ENCODE measurements at places on chromosomes 16 and 17.

DNA sequence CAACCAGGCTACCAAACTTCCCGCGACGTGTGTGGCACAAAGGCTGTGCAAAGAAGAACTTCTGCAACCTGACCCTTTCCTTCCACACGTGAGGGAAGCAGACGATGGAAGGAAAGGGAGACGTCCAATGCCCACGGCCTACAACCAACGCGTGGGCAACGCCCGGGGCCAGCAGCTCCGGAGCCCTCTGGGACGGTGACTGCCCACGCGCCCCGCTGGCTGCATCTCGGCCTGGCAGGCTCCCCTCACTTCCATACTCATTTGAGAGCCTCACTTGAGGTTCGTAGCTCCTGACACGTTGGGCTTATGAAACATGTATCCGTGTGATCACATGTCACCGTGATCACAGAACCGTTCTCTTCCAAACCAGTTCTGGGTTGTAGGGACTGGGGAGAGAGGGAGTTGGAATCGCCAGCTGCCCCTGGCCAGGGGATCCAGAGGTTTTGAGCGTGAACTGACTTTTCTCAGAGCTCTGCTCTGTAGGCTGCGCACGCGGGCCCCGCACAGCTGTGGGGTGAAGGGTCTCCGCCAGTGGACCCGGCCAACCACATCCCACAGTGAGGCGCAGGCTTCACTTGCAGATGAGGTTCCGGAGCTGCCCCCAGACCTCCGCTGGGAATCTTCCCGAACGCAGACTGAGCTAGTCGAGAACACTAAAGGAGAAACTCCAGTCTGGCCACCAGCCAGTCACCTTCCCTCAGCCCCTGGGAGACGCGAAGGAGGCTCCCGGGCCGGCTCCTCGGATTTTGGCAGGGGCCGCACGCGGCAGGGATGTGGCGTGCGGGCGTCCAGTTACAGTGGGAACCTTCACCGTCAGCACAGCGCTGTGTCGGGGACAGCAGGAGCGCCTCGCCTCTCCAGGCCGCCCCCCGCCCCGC lies 1.0 kb downstream of the LMF1 start:
- DNase-seq, result peak; percentile 18

DNA sequence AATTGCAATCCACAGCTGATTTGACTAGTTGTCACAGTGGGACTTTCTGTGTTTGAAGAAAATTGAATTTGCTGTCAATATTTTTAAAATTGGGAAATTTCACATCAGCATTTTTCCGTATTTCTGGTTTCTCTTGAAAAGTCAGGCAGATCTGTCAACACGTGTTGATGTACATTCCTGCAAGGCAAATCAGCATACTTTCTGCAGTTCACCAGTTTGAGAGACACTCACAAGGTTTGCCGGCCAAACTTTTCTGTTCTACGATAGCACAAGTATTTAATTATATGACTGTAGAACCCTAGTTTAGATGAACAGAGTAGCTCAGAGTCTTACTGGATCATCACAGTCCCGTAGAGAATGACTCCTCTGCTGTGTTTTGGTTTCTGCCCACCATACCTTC lies 102.0 kb downstream of the ADAMTS18 start:
- no peak for DNase-seq

- DNase-seq, result no peak
These were observed 65.9 kb downstream of the METRNL start for GRCh38 chr17:83145358-83145738.

- peak; percentile 93 for DNase-seq
These were observed 18.7 kb downstream of the HMOX2 start for GRCh38 chr16:4494746-4495490.

GRCh38 chr17:75093548-75094158 lies 5.9 kb downstream of the SLC16A5 start:
- no peak for DNase-seq

GRCh38 chr17:46108550-46109110 lies 84.6 kb downstream of the KANSL1 start:
- DNase-seq, result no peak

DNA sequence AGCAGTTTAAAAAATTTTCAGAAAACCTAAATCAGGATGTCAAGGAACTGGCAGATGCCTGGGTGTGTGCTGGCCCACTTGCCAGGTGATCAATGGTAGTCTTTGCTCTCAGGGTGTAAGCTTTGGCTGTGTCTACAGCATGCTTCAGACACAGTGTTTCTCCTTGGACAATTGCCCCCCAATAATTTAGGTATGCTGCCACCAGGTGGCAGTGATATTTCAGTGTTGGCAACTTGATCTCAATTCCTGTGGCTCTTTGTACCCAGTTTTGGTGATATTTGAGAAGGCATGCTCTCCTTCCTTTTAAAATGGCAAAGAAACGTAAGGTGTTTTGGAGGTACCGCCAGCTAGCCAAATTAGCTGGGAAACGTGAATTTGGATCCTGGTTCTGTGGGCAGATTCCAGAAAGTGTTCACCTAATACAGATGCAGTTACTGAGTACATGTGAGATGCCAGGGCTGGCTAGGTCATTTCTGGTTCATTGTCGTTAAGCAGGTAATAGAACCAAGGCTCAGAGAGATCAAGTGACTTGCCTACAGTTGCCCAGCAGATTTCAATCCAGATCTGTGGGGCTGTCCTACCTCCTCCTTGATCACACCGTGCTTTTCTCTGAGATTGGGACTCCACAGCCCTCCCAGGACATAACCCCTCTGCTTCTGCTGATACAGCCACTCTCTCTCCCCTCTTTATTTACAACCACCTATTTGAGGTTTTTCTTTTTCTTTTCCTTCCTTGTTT lies 155.6 kb upstream of the PLCG2 start:
- DNase-seq, result peak; percentile 67

DNA sequence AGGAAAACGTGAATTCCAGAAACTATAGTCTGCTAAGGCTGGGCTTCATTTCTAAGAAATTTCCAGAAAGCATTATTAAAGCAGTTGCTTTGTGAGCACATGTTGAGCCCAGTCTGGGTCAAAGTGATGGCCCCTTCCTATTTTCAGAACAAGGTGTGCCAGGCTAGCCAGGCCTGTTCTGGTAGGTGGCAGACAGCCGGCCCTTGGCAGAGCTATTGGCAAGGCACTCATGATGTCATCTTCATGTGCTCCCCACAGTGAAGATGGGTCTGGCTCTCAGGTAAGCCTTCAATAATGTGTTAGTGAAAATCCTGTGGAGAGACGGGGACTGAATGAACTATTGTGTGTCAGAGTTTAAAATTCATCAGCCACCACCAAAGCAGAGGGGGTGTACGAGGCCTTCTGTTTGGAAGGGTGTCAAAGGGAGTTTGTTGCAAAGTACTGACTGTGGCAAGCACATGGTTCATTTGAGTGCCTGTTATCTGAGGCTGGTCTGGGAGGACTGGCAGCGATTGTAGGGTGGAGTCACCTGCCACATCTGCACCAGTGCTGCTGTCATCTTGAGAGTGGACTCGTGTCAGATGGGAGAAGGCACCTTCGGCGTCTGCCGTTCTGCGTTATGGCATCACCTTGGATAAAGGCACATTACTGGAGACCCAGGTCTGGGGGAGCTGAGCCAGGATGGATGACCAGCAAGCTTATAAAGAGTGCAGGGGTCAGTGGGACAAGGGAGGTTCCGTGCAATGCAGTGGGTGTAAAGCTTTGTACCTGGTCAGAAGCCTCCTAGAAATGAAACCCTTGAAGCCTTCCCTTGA lies 43.4 kb downstream of the KSR1 start:
- no peak for DNase-seq

- DNase-seq, result no peak
These were observed 21.5 kb upstream of the KCNJ16 start for GRCh38 chr17:70053241-70054234.

- peak; percentile 76 for DNase-seq
These were observed 40.4 kb upstream of the NDRG4 start for GRCh38 chr16:58459344-58460218.

- DNase-seq, result no peak
These were observed 5.4 kb downstream of the MYO1C start for GRCh38 chr17:1486802-1487695.

GRCh38 chr17:38556239-38556638 lies 49.5 kb downstream of the SRCIN1 start:
- no peak for DNase-seq

GRCh38 chr16:24007391-24007790 lies 171.6 kb downstream of the PRKCB start:
- DNase-seq, result no peak

DNA sequence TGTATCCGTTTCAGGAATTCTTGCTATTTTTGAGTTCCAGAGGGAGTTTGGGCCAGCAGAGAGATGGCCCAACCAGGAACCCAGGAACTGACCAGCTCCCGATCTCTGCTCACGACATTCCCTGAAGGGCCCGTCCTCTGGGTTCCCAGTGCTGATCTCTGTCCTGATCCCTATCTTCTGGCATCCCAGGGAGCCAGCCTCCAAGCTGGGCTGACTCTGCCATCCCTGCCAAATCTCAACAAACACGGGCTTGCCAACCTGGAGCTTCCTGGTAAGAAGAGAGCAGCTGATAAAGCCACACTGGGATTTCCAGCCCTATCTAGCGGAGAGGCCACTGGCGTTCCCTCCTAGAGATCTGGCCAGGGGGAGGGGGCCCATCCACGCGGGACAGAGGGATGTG lies 16.2 kb downstream of the GPRC5B start:
- no peak for DNase-seq

DNA sequence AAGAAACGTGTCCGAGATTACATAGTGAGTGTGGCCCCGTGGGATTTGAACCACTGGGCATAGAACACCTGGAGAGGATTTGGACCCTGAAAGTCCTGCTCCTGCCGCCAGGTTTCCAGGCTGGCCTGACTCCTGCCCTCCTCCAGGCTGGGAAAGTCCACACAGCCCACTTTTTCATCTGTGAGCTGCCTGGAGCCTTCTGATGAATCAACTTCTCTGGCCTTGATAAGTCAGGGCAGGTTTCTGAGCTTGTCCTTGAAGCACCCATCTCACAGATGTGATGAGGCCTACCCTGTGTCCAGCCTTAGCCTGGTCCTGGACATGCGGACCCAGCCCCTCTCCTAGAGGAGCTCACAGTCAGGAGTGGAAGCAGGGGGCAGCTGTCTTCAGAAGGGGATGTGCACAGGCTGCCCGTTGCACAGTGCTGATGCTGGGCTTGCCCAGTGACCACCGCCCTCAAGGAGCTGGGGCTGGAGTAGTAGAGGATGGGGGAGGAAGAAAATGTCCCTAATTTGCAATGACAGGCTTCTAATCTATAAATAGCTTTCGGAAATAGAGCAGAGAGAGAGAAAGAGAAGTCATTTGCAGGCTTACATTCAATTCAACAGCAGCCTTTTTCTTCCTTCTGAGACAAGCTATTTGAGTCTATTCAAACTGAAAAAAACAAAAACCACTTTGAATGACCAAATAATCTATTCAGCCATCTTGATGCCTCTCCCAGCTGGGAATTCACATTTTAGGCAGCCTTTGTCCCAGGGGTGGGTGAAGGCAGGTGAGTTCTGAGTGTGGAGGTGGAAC lies 73.5 kb upstream of the DNAJA2 start:
- no peak for DNase-seq

GRCh38 chr16:77899416-77899815 lies 111.1 kb downstream of the VAT1L start:
- DNase-seq, result no peak

DNA sequence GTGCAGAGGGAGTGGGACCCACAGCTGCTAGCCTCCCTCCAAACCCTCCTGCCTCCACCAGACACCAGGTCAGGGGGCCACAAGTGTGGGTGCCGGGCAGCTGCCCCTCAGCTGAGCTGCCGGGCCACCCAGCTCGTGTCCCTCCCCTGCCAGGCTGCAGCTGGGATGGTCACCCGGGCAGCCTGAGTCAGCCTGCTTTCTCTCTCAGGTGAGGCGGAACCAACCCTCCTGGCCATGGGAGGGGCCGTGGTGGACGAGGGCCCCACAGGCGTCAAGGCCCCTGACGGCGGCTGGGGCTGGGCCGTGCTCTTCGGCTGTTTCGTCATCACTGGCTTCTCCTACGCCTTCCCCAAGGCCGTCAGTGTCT lies 6.9 kb downstream of the SLC16A3 start:
- DNase-seq, result peak; percentile 27

DNA sequence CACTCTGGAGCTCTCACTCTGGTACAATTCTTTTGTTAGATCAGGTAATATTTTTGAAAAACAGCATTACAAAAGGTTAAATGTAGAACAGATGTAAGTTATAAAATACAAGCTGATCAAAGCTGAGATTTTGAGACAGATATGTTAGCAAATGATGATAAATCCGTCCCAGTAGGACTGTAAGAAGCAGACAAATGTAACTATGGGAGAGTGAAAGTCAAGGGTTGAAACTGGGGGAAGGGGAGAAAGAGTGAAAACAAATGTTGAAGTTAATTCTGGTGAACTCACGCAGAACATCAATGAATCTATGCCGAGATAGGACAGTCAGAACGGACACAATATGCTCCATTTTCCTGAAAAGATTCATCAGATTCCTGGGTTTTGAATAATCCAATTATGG lies 298.9 kb upstream of the IRX5 start:
- DNase-seq, result no peak

GRCh38 chr16:5722116-5722619 lies 624.6 kb upstream of the EEF2KMT start:
- DNase-seq, result no peak

DNA sequence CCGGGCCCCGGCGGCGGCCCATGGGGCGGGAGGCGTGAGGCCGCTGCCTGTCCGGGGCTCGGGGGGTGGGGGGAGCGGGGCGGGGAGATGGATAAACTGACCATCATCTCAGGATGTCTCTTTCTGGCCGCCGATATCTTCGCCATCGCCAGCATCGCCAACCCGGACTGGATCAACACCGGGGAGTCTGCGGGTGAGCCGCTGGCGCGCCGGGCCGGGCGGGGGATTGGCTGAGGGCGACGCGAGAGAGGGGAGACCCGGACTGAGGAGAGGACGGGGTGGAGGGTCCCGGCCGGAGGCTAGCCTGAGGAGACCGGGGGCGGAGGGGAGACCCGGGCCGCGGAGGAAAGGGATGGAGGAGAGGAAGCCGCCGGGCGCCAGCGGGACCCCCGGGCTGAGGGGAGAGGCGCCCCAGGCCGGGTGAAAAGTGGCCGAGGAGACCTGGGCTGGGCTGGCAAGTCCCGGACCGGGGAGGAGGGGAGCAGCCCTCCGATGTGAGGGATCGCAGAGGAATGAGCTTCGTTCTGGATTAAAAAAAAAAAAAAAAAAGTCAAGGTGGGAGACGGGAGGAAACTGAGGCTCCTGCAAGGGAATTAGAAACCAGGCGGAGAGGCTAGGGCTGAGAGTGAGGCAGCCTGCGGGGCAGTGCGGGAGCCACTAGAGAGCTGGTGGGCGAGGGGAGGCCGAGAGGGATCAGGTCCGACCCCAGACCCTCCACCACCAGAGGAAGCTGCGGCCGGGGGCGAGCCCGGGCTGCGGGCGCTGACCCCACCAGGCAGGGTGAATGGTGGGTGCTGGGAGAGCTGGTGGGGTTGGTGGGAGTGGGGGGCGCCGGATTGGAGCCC lies 526 bp downstream of the MOSMO start:
- DNase-seq, result peak; percentile 27

GRCh38 chr16:23807028-23807427 lies 28.8 kb upstream of the PRKCB start:
- DNase-seq, result no peak

DNA sequence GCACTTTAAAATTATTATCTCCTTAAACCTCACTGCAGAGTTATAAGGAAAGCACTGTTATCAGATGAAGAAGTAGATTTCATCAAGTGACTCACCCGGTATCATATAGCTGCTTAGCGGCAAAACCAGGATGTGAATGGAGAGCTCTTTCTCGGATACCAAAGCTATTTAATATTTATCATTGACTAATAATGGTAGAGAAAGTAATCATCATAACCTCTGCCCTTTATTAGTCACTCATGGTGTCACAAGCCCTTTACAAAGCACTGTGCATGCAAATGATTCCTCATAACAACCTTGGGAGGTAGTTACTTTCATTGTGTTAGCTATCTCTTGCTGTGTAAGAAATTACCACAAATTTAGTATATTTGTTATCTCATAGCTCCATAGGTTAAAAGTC lies 592.9 kb downstream of the MAF start:
- no peak for DNase-seq

GRCh38 chr17:61225178-61225882 lies 174.3 kb upstream of the TBX2 start:
- DNase-seq, result no peak

Data from ACHN (cell line).